ENCODE measurements at places on chromosomes 16 and 17. TPM values are rescaled to one million over a fixed set of nuclear protein-coding genes. Genes with fewer than 3 reads are reported as not detected.

DNA sequence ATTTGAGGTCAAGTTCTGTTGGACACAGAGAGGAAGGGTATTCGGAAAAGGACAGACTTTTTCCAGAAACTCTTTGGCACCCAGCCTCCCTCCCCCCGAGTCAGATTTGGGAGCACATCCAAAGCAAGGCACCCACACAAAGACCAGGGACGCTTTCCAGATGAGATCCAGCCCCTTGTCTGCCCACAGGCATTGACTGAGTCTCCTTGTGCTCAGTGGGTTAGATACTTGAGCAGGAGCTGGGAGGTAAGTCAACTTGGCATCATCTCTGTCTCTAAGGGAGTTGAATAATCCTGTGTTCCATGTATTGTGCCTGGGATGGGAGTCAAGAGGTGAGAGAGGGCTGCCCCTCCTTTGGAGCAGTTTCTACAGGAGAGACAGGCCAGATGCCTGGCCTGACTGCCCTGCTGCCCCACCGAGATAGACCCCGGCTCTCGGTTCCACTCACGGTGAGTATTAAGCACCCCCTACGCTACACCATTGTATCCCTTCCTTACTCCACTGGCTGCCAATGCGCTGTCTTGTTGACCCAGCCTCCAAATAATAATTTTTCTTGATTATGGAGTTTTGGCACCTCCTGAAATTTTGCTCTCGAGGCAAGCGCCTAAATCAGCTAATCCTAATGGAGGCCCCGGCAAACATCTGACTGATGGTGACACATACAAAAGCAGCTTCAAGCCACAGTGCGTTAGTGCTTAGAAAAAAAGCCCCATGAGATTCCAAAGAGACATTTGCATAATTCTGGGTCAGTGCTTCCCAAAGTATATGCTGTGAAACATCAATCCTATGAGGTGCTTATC, 29.6 kb upstream of the MAP3K14 start:
- H3K27me3 ChIP-seq = peaks cover 5% of the 10 kb centered on the region
- peak overlapping the region; percentile 10 for H3K4me3 ChIP-seq
- H3K4me1 ChIP-seq = peaks cover 46% of the 10 kb centered on the region

DNA sequence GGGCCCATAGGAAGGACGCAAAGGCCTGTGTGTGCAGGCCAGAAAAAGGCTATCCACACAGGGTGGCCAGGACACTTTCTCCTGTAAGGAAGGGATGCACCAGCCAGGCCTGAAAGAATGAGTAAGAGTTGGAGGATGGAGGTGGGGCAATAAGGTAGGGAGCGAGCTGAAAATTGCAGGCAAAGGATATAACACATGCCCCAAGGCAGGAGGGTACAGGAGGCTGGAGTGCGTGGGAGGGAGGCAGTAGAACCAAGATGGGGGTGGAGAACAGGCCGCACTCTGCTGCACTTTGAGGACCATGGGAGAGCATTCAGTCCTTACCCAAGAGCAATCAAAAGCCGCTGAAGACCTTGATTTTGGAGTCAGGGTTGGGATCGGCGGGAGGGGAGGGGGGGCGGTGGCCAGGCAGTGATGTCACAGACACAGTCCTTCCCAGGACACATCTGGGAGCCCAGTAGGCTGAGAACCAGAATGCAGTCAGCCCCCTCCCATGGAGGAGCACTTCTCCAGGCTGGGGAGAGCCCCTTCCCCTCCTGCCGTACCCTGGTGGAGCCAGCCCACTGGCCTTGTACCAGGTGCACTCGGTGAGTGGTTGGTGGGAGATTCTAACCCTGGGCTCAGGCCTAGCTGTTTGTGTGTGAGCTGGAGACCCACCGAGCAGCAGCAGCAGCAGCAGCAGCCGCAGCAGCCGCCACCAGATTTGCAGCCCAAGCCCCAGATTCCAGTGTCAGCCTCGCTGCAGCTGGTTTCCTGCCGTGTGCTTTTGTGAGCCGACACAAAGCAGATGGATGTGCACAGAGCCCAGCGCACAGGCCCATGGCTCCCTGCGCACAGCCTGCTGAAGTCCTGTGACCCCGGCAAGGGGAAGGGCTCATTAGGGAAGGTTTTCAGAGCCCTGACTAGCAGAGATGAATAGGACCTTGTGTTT, 17.5 kb downstream of the ANKRD40 start:
- no peak for DNase-seq
- H3K27ac ChIP-seq = peak overlapping the region; percentile 32
- H3K4me3 ChIP-seq = no peak overlapping the region

DNA sequence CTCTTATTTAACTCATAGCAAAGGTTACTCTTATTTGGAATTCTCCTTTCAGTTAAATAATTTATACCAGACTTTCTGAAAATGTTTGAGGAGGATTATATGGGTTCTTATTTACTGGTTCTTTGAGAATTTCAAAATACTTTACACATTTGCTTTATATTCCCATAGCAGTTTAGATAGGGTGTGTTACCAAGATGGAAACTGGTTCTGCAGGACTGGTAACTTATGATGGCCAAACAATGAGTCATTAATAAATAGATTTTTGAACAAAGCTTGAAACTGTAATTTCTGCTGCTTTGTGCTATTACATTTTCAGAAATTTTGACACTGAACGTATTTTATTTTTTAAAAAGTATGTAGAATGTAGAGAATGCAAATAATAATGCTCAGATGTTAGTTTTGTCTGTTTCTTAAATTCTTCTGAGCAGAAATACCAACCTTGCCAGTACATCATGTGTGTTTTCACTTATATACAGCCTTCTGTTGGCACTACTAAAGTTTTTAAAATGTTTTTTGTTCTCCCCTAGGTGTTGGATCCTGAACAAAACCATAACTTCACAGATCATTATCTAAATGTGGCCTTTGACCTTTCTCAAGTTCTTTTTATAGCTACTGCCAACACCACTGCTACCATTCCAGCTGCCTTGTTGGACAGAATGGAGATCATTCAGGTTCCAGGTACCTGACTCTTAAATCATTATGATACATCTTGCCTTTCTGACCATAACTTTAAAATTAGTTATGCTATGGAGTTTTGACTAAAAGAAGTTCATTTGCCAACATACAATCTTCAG, 48.3 kb upstream of the ABCC11 start:
- DNase-seq = no peak
- peaks cover 23% of the 10 kb centered on the region for H3K4me1 ChIP-seq
- H3K27me3 ChIP-seq = peaks cover 2% of the 10 kb centered on the region

DNA sequence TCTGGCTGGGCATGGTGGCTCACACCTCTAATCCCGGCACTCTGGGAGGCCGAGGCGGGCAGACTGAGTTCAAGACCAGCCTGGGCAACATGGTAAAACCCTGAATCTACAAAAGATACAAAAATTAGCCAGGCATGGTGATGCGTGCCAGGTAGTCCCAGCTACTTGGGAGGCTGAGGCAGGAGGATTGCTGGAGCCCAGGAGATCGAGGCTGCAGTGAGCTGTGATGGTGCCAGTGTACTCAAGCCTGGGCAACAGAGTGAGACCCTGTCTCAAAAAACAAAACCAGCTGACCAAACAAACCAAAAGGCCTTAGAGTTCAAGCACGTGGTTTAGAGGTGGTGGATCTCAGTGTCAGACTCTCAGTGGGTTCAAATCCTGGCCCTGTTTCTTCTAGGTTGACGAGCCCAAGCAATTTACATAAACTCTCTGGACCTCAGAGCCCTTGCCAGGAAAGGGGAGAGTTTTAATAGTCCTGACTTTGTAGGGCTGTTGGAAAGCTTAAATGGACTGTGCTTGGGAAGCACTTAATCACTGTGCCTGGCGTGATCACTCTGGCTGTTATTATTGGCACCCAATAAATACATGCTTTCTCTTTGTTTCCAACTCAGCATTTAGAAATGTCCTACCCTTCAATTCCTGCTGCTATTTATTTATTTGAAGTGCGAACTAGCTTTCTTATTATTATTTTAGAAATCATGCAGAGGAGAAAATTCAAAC, 44.7 kb downstream of the ABCC1 start:
- no peaks in the 10 kb centered on the region for H3K27me3 ChIP-seq
- peak overlapping the region; percentile 24 for H3K4me3 ChIP-seq
- DNase-seq = no peak
- peaks cover 13% of the 10 kb centered on the region for H3K36me3 ChIP-seq
- H3K27ac ChIP-seq = peak overlapping the region; percentile 65

DNA sequence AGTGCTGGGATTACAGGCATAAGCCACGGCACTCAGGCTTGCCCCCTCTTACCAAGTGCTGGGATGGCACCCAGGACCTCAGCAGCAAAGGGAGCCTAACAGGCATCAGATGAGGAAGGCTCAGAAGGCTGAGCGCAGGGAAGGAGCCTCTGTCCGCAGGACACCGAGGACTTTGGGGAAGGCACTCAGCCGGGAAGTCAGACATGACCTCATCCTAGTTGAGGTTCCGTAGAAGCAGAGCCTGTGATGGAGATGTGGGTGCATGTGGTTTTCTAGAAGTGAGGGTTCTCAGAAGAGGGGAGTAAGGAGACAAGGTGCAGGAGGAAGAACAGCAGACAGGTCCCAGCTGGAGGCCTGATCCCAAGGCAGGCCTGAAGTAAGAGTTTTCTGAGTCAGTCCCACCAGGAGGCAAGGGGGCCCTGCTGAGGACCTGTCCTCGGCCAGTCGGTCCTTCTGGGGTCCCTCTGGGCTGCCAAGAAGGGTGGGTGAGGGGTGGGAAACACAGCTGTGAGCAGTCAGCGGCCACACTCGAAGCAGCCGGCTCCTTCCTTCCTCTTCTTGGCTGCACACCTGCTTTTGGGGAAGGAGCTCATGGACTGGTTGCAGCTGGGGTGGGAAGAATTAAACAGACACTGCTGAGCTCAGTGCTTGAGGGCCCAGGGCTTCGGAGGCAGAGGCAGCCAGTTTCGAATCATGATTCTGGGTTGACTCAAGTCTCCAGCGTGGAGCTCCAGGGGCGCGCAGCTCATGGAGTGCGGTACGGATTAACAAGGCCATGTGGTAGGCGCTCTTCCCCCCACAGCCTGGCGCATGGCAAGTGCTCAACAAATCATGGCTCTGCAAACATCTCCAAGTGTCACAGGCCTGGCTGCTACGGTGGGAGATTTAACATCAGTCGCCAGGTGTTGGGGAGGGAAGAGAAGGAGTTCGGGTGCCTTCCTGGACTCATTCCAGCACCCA, 38.9 kb upstream of the SNN start:
- no peak for DNase-seq
- peak overlapping the region; percentile 48 for H3K27ac ChIP-seq
- no peaks in the 10 kb centered on the region for H3K27me3 ChIP-seq
- H3K4me1 ChIP-seq = peaks cover 70% of the 10 kb centered on the region
- H3K4me3 ChIP-seq = no peak overlapping the region
- H3K36me3 ChIP-seq = no peaks in the 10 kb centered on the region

WFDC1 gene
- 20.6 TPM for total RNA-seq

All from HFFc6 (cell line).